ENCODE measurements at places on chromosomes 1 and 21. TPM values are rescaled to one million over a fixed set of nuclear protein-coding genes. Genes with fewer than 3 reads are reported as not detected.

Gene RGS7
- total RNA-seq = 8.0 TPM

Gene CCDC30
- total RNA-seq = 8.5 TPM

Gene PLEKHA6
- total RNA-seq = 17.5 TPM

Gene PRAMEF10
- not detected for total RNA-seq

Gene B3GALT5
- 7.9 TPM for total RNA-seq

Gene SLC5A9
- total RNA-seq = not detected

Gene FCMR
- total RNA-seq = 1.3 TPM
